Activated naive CD4-positive, alpha-beta T cell treated with Interleukin-2 at 50 U/mL for 16 hours (primary cell): ENCODE measurements at places on chromosomes 5 and 9.
A peak's percentile ranks its signal among the peaks of the same experiment; 100 is the strongest.

DNA sequence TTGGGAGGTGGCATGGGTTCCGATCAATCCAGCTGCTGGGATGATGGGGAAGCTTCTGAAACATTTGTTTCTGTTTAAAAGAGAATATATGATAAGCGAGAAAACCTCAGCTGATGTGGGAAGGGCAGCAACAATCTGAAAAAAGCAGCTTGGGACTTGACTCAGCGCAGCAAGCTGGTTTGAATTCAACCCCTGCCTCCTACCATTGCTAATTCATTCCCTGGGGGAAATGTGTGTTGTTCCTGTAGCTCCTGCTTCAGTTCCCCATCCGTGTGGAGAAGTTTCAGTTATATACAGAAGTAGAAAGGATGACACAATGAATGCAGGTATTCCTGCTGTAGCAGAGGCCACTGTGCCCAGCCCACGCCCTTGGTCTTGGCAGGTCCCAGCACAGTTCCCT, 145.1 kb downstream of the NXNL2 start:
- DNase-seq = no peak

GRCh38 chr9:133792721-133793470, 54.7 kb upstream of the SARDH start:
- peak; percentile 50 for DNase-seq

GRCh38 chr5:14436801-14437542, 144.6 kb upstream of the OTULINL start:
- DNase-seq = no peak

- DNase-seq = no peak
These were observed 31.5 kb downstream of the VAV2 start for GRCh38 chr9:133960568-133961129.

GRCh38 chr9:135287627-135288026, 192.0 kb upstream of the PPP1R26 start:
- no peak for DNase-seq

GRCh38 chr9:133118179-133118520, 2.9 kb downstream of the RALGDS start:
- no peak for DNase-seq

- DNase-seq = no peak
These were observed 317.0 kb downstream of the RASEF start for GRCh38 chr9:82745919-82746318.

GRCh38 chr5:42749020-42749419, 7.6 kb upstream of the CCDC152 start:
- DNase-seq = no peak

GRCh38 chr9:96344458-96345180, 38.9 kb downstream of the SLC35D2 start:
- no peak for DNase-seq

DNA sequence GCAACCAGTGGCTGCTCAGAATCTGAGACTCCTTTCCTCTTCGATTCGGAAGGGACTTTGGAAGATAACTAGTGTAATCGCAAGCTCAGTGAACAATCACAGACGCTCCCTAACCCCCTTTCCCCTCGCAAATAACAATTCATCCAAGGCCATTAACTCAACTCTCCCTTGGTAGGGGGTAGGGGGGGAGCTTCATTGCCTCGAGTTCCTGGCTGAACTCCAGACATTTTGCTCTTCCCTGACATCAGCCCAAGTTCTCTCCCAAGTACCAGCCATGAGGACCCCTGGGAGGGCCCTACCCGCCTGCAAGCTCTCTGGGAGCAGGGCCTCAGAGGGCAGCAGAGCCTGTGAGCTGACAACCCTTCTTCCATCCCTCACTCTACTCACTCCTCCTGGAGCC, 8.4 kb downstream of the FAM163B start:
- no peak for DNase-seq

GRCh38 chr9:88829276-88829675, 162.0 kb upstream of the S1PR3 start:
- DNase-seq = peak; percentile 12

- no peak for DNase-seq
These were observed 1.1 kb downstream of the MAST4 start for GRCh38 chr5:66597183-66597757.

DNA sequence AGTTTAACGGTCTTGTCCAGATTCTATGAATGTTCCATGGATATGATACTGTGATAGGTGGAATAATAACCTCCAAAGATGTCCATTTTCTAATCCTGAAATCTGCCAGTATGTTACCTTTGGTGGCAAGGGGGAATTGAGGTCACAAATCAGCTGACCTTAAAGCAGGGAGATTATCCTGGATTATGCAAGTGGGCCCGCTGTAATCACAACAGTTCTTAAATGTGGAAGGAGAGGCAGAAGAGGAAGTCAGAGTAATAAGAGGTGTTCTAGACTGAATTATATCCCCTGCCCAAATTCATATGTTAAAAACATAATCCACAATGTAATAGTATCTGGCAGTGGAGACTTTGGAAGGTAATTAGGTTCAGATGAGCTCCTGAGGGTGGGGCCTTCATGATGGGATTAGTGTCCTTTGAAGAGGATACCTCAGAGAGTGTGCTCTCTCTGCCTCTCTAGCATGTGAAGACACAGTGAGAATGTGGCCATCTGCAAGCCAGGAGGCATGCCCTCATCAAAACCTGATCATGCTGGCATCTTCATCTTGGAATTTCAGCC, 47.6 kb upstream of the ZFAND5 start:
- no peak for DNase-seq

GRCh38 chr5:121053055-121053985, 589.2 kb downstream of the PRR16 start:
- DNase-seq = no peak

GRCh38 chr5:10459080-10460055, 17.7 kb downstream of the ROPN1L start:
- DNase-seq = no peak

GRCh38 chr5:9405196-9405754, 140.6 kb downstream of the SEMA5A start:
- DNase-seq = no peak

DNA sequence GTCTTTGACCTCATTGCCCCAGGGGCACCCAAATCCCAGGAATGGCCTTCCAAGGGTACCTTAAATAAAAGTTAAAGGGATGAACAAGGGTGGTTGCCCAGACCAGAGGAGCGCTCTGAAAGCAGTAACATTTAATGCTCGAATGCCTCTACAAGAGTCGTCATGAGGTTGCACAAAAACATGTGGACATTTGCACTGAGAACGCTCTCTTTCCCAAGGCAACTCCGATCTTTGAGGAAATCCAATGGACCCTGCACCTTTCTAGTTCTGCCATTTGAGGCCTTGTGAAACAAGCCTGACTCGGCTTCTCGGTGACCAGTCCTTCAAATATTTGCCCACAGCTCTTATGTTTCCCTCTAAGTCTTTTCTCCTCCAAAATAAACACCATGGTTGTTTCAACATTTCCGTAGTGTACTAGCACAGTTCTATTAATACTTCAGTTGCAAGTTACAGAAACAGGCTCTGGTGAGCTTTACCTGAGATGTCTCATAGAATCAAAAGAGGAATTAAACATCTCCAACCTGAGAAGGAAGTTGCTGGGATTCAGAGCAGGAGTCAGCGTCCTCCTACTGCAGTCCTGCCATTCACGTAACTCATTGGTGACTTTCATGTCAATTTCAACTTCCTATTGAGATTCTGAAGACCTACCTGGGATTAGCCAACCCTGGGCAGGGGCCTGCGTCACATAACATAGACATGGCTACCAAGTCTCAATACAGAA, 168.8 kb upstream of the RAI14 start:
- no peak for DNase-seq

- DNase-seq = no peak
These were observed 33.1 kb downstream of the NDUFAF2 start for GRCh38 chr5:60977956-60978737.

DNA sequence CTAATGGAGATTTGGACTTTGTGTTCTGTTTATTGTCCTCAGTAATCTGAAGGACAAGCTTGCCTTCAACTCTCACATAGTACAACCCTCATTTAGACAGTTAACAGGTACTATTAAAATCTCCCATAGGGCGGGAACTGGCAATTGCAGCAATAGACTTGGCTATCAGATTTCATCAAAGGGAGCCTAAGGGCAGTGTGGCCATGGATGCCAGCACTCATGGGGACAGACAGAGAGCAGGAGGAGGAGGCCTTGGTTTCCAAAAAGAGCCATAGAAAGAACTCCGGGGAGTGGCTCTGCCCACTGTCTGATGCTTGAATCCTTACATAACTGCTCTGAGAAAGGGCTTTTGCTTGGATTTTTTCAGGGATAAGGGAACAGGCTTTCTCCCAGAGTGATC, 6.8 kb downstream of the SLC36A1 start:
- no peak for DNase-seq

- no peak for DNase-seq
These were observed 114.0 kb upstream of the MTAP start for GRCh38 chr9:21688108-21689102.

- no peak for DNase-seq
These were observed 503.7 kb downstream of the CDH10 start for GRCh38 chr5:24141046-24141445.

- no peak for DNase-seq
These were observed at the start of gene GARNL3 for GRCh38 chr9:127264462-127265219. GARNL3 (plus strand) TSS chr9:127264774; CDS start chr9:127264878, 104 bp downstream.
